H9 (cell line): ENCODE measurements at places on chromosomes 13 and 19. TPM values are rescaled to one million over a fixed set of nuclear protein-coding genes. Genes with fewer than 3 reads are reported as not detected.

DNA sequence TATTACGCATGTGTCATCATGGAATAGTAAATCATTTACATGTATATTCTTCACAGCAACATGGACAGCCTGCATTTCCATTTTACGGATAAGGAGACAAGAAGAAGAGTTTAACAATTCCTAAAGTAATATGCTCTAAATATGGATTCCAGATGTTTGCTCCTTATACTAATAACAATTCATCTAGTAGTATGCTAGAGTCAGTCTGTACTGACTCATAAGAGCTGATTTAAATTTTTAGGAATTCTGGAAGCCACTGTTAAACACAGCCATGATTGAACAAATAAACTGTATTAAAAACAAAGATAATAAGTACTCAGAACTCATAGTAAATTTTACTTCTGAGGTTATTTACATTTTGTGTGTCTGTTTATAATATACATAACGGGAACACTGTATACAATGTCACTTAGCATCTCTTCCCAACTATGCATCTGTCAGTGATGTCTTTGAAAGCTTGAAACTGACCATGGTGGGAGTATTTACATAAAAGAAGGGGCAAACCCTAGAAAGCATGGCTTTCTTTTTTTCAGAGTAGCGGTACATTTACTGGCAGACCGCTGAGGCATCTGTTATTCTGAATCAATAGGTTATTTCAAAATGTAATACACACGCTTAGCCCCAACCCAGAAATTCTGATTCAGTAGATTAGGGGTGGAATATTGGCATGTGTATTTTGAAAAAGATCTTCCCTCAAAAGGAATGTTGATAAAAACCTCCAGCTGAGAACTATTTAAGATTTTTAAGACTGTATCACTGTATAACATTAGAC lies 12.9 kb downstream of the ZC3H13 start:
- no peak for DNase-seq

TMPRSS9 gene
- 0.24 and 0.33 TPM in 2 replicates for total RNA-seq

DNA sequence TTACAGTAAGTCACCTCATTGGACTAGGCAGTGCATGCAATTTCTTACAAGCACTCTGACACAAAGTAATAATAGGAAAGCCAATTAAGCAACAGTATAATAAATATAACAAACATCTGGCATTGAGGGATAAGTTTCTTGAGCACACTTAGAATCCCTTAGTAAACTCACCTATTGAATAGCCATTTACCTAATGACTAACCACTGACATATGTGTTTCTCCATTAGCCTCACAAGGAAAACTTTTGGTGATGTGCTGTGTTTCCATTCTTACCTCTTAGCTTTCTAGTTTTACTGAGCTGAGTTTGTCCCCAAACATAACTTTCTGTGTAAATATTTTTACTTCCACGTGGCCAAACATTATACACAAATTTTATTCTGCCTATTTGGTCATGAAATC lies 47.4 kb upstream of the PCDH9 start:
- DNase-seq: no peak

DNA sequence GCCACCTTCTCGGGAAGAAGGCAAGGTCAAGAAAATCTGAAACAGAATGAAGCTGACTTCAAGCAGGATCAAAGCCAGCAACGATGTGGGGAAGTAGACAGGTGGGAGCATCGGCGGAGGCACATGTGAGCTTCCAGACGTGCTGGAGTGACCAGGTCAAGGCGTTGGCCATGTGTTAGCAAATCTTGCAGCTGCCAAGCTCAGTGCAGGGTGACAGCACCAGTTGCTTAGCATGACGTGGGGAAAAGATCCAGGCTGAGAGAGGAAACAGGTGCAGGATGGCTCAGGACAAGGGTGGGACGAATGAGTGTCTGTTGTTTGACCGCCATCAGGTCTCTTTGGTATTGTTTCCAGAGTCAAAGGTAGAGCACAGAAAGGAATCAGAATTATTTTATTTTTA lies 92.3 kb downstream of the TNFSF13B start:
- no peak for DNase-seq

SLC25A41 gene
- total RNA-seq: 0.20 and 0.42 TPM in 2 replicates

DACT3 gene
- 0.87 and 1.1 TPM in 2 replicates for total RNA-seq

GRCh38 chr19:2865334-2866100 lies 1.6 kb upstream of the ZNF556 start:
- DNase-seq: no peak

DNA sequence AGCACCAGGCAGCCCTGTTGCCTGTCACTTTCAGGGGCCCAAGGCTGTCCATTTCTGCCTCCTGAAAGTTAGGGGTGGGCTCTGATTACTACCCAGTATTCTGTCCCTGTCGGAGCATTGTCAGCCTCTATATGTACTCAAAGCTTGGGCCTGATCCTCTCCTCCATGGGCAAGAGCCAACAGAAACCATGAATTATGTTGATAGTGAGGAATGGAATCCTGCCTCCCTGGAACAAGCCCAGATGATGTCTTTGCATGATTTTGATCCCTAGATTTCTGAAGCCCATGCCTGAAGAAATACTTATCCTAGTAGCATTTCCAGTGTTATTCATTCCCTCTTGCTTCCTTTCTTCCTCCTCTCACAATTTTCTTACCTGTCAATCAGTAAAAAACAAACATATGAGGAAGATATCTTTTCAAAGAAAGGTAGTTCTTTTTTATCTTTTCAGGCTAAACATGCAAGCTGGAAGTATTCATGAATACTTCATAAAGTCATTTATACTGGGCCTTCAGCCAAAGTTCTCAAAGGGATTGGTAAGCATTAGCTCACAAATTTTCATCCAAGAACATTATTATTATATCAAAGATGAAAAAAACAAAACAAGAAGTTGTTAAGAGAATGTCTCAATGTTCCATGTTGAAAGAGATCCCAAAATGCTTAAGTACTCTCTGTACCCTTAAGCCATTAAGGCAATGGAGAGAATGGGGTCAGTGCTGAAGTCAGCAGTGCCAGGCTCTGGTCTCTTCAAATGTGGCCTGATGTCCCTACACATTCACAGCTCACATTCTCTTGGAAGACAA lies 171.7 kb downstream of the NHLRC3 start:
- no peak for DNase-seq

- DNase-seq: no peak
Measured at GRCh38 chr13:105365831-105366230, 1169.6 kb downstream of the EFNB2 start.

DNA sequence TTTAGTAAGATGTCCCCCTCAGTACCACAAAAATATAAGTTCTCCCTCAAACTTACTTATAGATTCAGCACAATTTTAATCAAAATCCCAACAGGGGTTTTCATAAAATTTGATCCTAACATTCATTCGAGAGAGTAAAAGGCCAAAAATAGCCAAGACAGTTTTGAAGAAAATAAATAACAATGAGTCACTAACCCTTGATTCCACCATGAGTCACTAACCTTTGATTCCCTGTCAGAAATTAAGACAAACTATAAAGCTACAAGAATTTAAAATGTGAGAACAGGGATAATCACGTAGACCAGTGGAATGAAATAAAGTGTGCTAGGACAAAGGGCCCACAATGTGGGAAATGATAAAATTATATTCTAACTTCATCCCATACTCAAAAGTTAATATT lies 320.3 kb downstream of the SUCLA2 start:
- no peak for DNase-seq

- no peak for DNase-seq
Measured at GRCh38 chr13:113110048-113110851, 4.7 kb downstream of the F7 start.
